Kasumi-1 (cell line): ENCODE measurements at places on chromosomes 11 and 22.
A peak's percentile ranks its signal among the peaks of the same experiment; 100 is the strongest.

DNA sequence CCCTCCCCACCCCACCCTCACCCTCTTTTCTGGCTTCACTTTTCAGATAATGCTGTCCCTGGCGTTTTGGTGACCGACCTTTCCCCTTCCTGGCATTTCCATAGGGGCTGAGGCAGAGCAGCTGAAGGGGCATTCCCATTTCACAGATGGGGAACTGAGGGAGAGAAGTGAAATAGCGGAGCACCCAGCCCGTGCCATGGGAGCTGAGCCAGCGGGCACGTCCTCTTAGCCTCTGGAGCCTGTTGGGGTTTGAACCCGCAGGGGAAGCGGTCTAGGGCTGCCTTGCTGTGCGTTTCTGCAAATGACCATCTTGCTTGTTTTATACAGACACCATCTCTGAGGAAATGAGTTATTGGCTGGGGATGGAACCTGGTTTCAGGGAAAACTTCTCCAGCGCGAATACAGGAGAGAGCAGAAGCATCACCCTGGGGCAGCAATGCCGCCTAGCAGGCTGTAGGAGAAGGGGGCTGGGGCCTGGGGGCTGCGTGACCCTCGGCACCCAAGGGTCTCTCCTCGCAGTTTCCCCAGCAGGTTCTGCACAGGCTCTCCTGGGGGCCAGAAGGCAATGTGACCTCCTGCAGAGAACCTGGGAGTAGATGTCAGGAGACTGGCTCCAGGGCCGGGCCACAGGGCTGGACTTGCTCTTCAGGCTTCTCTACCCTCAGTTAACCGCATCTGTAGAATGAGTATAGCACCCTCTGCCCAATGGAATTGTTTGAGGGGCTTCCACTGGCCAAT is 1.5 kb downstream of the PTPRJ start:
- no peak for DNase-seq

DNA sequence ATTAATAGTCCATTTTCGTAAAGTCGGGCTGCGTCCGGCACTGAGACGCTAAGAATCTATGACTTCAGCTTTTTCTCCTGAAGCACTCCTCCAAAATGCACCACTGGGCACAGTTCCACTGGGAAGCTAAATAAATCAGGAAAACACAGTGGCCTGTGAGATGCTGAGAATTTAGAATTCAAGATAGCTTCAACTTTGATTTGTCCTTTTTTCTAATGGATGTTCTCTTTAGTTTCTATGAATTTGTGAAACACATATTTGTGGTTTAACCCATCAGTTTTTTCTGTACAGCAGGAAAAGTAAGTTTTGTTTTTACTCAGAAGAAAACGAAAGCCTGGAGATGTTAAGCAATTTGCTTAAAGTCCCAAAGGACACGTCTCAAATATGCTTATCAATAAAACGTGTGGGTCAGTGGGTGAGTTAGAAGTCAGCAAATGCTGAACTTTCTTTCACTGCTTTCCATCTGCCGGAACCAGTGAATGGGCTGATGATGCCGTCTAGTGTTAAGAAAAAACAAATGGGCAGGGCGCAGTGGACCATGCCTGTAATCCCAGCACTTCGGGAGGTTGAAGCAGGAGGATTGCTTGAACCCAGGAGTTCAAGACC is 40.7 kb upstream of the CLMP start:
- no peak for DNase-seq

DNA sequence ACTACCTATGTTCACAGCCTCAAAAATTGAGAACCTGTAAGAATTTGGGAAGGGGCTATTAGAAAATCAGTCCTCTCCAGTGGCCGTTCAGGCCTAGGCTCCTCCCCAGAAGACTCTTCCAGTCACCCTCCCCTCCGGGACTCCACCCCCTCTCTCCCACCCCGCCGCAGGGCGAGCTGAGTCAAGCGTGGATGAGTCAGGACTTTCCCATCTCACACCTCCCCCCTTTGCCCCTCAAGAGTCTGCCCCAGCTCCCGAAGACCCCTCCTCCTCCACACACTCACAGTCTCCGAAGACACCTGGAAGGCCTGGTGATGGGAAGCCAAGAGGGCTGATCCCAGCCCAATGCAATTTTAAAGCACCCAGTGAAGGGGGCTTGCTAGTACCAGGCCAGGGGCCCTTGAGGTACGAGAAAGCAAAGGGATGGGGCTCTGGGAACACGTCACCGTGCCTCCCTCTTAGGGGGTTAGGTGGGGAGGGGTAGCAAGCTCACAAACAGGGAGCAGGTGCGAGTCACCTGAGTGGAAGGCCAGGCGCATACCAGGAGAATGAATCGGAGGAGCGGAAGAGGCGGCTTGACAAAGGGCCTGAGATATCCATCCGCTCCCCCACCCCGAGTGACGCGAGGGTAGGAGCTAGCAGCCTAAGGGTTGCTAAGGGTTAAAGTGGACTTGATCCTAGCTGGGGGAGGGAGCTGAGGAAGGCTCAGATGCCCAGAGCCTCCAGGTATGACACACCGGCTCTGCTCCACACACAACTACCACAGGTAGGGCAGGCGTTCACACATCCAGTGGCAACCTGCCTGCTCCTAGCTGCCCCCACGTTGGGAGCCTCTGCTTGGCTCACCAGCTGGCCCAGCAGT is 13.6 kb downstream of the BCL9L start:
- DNase-seq, result no peak

DNA sequence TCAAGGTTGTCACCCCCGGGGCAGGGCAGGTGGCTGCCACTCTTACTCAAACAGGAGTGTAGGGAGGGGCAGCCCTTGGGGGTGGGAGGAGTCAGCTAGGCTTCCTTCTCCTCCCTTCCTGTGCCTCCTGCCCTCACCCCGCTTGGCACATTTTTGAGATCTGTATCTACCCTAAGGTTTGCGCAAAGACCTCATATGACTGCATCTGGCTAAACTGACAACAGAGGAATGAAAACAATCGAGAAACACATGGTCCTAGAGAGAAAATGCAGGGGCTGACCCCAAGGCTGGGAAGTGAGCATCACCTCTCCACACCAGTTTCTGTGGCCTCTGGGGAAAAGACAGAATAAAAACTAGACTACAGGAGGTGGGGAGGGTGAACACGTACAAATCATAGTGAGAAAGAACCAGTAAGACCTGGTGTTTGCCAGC is 28.1 kb downstream of the IGSF9B start:
- DNase-seq, result no peak

DNA sequence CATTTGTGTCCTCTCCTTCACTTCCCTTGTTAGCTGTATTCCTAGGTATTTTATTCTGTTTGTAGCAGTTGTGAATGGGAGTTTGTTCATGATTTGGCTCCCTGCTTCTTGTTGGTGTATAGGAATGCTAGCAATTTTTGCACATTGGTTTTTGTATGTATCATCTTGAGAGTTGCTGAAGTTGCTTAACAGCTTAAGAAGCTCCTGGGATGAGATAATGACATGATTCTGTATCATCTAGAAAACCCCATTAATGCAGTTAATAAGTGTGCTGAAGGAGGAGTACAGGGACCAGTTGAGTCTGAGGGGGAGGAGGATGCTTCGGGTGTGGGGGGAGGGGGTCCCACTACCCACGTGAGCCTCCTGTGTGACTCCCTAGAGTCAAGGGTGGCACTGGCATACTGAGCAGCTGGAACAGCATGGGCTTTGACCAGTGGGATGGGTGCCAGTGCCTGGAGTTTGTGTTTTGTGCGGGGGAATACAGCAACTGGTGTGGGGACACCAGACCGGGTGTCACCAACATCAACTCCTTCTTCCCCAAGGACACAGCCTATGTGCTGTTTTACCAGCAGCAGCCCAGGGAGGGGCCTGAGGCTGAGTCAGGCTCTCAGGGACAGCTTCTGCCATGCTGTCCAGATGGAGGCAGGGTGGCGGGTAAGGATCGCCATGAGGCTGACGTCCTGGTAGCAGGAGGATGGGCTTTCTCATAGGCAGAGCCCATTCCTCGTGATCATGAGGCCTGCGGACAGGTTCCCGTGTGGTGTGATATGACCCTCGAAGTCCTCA is 24.1 kb downstream of the USP35 start:
- DNase-seq, result no peak

GRCh38 chr11:85021058-85021457 is 606.1 kb downstream of the DLG2 start:
- no peak for DNase-seq

GRCh38 chr11:22787551-22788162 is 41.9 kb downstream of the SVIP start:
- peak; percentile 25 for DNase-seq

DNA sequence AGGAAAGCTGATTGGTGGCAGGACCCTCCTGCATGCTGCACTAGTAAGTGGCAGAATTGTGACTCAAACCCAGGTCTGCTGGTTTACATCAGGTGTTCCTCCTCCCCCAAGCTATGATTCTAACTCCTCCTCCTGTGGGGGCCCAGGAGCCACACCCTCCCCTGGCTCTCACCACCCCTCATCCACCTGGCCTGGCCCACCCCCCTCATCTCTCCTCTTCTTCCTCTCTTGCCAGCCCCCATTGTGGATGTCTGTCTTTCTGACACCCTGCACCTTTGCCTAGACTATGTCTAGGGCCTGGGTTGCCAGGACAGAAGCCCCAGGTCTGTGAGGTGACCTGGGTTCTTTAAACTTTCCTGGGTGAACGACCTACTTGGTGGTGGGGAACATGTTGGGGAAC is 59.9 kb downstream of the GRIK4 start:
- DNase-seq, result no peak
